ENCODE measurements at places on chromosomes 7 and 10.

DNA sequence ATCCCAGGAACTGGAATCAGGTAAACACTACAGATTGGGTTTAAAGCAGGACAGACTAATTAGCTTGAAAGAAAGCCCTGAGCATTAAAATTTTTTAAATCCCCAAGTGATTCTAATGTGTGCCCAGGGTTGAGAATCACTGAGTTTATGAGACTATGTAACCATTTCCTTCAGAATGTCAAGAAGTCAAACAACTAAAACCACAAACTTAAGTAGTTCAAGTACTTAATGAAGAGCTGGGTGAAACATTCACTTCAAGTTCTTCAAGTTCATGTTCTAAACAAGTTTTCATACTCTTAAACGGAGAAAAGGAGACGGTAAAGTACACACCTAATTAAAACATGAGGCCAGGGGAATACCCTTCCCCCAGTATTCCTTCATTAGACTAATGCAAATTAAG is 28.2 kb upstream of the TLL2 start:
- peak; percentile 8 for DNase-seq

DNA sequence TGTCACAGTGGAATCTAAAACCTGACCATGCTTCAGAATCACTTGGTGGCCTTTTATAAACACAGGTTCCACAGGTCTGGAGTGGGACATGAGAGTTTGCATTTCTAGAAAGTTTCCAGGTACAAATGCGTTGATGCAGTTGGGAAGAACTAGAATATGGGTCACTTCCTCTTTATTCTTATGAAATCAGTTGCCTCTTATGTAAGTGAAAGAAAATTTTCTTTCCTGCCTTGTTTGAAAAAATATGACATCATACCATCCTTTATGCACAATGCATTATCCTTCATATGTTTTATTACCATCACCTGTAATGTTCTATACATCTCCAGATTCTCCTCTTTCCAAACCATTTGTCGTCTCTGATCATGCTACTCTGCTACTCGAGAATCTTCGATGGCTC is 44.0 kb downstream of the PLXNA4 start:
- no peak for DNase-seq

DNA sequence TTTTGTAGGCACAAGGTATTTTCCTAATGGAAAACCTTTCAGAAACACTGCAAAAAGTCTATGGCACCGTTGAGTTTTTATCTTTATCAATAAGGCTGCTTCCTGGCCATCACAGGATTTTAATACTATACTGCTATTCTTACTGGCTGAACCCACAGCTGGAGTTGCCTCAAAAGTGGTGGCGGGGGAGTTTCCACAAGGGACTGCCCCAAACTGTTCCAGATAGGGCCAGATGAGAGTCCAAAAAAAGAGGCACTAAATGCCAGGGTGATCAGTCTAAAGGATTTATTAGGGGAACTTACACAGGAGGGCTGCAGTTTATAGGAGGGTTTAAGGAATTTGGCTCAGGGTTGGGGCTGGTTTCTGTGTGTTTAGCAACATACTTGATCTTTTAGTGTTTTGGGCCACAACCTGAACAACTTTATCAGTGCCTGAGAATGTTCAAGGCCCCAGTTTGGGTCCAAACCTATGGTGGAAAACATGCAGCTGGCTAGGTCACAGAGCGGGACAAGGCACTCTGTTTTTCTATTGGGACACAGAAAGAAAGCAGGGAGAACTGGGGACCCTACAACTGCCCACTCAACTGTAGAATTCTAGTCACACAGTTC is 41.4 kb downstream of the STAM start:
- DNase-seq, result no peak

- DNase-seq, result no peak
These were observed 46.6 kb downstream of the HERPUD2 start for GRCh38 chr7:35648367-35648766.

- no peak for DNase-seq
These were observed 25.4 kb upstream of the MRC1 start for GRCh38 chr10:17783751-17784150.

DNA sequence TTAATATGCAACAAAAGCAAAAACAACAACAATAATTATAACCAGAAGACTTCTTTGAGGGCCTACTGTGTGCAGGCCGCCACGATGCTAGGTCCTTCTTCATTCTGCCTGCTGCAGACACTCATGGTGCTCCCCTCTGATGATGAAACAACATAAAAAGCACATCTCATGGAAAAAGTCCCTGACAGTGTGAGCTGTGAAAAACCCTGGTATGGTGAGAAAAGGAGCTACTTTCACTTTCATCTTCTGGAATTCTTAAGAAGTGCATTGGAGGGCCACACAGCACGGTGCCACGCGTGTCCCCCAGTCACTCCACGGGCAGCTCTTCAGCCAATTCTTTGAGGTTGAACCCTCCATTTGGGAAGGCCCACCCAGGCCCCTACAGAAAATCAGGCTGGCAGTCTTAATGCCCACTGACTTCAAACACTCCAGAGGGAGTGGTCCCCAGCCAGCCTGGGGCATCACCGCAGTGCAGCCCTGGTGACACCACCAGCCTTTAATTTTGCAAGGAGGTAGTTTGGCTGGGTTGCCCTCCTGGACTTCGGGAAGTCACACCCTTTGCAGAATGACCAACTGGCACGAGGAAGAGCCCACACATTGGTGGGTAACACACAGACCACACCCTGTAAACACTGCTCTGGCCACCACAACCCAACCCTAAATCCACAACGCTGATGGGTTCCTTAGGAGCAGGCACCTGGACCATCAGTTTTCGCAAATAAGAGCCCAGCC is 7.7 kb downstream of the KCNMA1 start:
- DNase-seq, result no peak
